ENCODE measurements at places on chromosomes 3 and 15.

DNA sequence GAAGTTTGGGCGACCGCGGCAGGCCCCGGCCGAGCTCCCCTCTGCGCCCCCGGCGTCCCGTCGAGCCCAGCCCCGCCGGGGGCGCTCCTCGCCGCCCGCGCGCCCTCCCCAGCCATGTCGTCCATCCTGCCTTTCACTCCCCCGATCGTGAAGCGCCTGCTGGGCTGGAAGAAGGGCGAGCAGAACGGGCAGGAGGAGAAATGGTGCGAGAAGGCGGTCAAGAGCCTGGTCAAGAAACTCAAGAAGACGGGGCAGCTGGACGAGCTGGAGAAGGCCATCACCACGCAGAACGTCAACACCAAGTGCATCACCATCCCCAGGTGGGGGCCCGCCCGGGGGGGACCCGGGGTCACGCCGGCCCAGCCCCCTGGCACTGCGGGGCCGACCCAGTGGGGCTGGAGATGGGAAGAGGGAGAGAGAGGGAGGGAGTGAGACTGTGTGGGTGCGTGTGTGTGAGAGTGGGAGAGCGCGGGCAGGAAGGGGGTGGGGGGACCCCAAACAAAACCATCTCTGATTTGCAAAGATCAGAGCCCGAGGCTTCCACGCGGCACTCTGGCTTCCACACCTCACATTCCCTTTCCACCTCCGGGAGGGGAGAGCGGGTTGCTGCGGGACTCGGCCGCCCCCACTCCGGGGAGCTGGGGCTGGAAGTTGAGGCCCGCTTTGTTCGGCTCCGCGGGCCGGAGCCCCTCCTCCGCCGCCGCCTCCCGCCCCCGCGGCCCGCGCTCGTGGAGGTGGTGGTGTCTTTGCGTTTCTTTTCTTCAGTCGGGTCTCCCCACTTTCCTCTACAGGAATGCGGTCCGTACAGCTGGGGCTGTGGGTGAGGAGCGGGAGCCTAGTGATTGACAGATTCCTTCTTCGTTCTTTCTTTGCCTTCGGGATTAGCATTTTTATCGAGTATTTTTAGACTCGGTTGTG lies 898 bp downstream of the SMAD3 start:
- peak; percentile 29 for DNase-seq

DNA sequence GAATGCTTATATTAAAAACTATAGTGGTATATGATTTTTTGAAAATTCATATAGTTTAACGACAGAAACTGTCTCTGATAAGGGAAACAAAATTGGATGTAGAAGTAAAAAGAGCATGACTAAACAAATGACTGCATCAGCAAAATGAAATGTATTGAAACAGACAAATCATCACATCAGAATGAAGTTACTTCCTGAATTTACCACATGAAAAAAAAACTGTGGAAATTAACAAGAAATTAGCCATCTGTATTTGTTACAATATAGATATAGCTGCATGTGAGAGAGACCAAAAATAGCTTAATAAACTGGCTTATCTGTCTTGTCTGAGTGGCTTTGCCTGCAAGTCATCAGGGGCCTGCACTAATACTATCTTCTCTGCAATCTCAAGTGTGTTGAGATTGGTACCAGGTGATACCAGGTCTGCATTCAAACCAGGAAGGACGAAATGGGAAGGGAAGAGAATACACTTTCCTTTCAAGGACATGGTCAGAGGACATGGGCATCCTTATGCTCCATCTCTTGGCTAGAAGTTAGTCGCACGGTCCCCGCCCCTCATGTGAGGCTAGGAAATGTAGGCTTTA lies 388.7 kb downstream of the GRM7 start:
- no peak for DNase-seq

- no peak for DNase-seq
These were observed 239.2 kb downstream of the PDZRN3 start for GRCh38 chr3:73385568-73385967.

DNA sequence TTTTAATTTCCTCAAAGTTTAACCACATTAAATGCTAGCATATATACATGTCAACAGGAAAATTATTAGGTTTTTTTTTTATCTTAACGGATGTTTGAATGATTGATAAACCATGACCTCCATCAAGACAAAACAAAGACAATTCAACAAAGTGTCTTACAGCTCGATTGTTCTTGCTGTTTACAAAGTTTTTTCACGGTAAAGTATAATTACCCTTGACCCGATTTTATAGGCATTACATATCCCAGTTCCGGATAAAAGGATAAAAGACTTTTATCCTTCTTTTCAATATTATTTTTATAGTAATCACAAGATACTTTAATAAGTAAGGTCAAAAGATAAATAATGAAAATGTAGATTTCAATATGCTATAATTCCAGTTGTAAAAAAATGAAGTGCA lies 96.9 kb downstream of the RORA start:
- DNase-seq = no peak

DNA sequence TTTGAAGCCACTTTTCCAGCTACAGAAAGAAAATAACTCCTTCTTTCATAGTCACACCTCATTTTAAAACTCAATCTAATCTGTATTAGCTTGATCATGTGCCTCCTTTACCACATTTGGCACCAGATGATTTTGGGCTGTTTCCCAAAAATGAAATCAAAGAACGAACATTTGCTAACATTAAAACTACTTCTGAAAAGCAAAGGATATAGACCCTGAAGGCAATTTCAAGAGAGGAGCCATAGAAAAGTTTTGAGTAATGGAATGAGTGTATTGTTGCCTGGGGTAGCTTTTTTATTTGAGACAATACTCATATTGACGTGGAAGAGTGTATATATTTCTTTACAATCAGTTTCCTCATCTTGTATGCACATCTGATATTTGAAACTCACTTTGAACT lies 152.8 kb upstream of the TBL1XR1 start:
- no peak for DNase-seq

GRCh38 chr3:179018808-179019207 lies 52.8 kb downstream of the ZMAT3 start:
- DNase-seq = no peak

- no peak for DNase-seq
These were observed 871 bp downstream of the MAP1A start for GRCh38 chr15:43518197-43518761.

- no peak for DNase-seq
These were observed 99.4 kb upstream of the UBE2E2 start for GRCh38 chr3:23103764-23104163.

GRCh38 chr15:69539345-69539744 lies 86.7 kb downstream of the RPLP1 start:
- no peak for DNase-seq

GRCh38 chr15:99981191-99981647 lies 248.0 kb upstream of the LYSMD4 start:
- DNase-seq = no peak

DNA sequence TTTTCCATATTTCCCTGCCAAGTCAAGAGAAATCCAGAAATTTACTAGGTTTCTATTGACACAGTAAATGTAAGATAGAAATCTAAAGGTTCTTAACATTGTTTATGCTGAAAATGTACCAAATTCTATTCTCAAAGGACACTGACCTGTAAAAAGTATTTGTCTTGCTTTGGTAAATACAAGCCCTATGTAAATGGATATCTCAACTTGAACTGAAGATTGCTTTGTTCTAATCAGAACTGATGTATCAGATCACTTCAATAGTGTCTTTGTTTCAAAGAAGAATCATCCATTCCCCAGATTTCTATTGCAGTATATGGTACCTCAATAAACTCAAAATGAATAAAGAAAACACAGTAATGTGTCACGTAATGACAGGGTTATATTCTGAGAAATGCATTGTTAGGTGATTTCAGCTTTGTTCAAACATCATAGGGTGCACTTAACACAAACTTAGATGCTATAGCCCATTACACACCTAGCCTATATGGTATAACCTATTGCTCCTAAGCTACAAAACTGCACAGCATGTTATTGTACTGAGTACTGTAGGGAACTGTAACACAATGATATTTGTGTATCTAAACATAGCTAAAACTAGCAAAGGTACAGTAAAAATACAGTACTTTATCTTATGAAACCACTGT lies 143.5 kb upstream of the NECTIN3 start:
- no peak for DNase-seq

- DNase-seq = no peak
These were observed 32.0 kb downstream of the APBA2 start for GRCh38 chr15:28917791-28918140.

DNA sequence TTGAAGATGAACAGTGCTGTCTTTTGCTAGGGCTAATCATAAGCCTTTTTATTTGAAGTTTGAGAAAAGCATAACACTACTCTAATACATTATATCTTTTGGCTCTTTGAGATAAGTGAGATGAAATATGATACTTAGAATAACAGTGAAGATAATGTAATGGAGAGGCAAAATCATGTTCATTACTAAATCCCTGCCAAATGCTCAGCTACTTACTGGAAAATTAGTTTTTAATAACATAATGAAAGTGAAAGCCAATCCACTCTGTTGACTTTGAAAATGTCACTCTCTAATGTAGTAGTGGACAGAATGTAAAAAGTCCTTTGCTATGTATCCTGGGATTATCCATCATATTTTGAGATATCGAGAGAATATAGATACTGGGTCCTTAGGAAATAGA lies 35.9 kb upstream of the MYH15 start:
- DNase-seq = no peak

GRCh38 chr3:41808152-41808551 lies 153.8 kb downstream of the ULK4 start:
- DNase-seq = no peak

GRCh38 chr15:65365229-65365628 lies 12.6 kb downstream of the IGDCC3 start:
- DNase-seq = no peak

DNA sequence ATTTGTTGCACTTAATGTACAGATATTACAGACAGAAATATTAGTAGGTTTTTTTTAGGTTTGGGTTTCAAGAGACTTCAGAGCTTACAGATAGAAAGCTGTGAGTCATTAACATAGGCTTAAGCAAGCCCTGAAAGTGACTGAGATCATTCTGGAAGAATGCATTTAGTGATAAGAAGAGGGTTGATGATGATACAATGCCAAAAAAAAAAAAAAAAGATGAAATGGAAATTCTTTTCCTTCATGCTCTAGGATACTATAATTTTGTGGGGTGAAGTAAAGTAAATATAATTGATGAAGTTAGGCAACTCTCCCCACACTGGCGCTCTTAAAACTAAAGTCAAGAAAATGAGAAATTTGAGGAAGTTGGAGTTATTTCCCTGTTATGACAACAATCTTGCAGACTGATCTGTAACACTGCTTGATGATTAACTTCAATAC lies 169.4 kb upstream of the ZNF385D start:
- DNase-seq = no peak

DNA sequence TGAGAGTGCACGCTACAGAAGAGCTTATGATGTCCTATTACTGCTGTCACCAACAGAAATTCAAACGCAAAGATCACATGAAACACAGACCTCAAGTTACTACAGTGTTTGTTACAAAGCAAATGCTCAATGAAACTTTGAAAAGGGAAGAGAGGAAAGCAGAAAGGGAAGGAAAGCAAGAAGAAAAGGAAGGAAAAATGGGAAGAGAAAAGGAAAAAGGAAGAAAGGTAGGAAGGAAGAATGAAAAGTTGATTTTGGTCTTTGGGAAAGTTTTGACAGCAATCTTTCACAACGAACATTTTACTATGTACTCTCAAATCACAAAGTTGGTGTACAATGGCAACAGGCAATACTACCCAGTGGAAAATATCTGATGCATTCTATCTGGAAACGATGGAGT lies 514.8 kb downstream of the MAGI1 start:
- no peak for DNase-seq

GRCh38 chr3:114669614-114670013 lies 375.8 kb downstream of the TIGIT start:
- DNase-seq = no peak

- no peak for DNase-seq
These were observed 18.5 kb downstream of the GLDN start for GRCh38 chr15:51359981-51360380.

DNA sequence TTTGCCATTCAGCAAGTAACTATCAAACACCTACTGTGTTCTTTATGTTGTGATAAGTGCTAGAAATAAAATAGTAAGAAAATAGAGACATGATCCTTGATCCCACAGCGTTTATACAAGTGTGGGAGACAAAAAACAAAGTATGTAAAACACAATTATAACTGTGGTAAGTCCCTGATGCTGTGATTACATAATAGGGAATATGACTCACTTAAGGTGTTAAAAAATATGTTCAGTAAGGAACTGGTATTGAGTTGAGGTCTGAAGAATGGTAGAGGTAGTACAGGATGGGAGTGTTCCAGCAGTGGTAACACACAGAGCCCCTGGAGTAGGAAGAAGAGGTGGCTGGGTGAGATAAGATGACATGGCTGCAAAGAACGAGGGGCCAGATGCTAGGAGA lies 132.1 kb upstream of the TMC3 start:
- DNase-seq = no peak

GRCh38 chr3:54279005-54279583 lies 156.7 kb downstream of the CACNA2D3 start:
- DNase-seq = no peak

DNA sequence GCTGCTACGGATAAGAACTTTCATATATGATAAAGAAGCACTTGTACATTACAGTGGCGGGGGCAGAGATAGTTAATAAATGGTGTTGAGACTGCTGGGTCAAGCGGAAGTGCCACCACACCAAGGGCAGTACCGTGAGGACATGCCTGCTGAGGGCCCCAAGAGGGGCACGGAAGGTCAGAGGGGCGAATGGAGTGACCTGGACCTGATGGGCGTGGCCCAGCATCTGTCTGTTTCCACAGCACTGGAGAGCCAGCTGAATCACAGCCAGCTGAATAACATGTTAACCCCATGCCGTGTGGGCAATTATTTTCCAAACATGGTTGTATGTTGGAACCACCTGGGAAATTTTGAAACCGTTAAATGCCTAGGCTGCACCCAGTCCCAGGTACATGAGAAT lies 37.2 kb downstream of the ANKDD1A start:
- DNase-seq = no peak

DNA sequence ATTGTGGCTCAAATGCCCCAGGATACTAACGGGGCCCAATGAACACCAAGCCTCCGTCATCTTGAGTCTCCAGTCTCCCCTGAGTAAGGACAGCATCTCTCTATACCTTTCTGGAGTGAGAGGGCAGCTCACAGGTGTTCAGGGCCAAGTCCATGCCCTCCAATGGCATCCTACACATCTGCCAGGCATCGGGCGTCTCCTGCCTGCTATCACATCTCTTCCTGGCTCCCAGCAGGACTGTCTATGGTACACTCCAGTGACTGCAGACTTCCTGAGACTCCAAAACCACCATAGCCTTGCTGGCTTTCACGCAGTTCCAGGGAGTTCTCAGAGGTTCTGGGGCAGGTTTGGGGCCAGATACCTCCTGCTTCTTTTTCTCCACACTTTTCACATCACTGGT lies 28.3 kb downstream of the CX3CR1 start:
- no peak for DNase-seq

GRCh38 chr3:193710286-193711165 lies 117.5 kb downstream of the OPA1 start:
- no peak for DNase-seq

- DNase-seq = no peak
These were observed 45.6 kb downstream of the PEX5L start for GRCh38 chr3:179991104-179991503.

DNA sequence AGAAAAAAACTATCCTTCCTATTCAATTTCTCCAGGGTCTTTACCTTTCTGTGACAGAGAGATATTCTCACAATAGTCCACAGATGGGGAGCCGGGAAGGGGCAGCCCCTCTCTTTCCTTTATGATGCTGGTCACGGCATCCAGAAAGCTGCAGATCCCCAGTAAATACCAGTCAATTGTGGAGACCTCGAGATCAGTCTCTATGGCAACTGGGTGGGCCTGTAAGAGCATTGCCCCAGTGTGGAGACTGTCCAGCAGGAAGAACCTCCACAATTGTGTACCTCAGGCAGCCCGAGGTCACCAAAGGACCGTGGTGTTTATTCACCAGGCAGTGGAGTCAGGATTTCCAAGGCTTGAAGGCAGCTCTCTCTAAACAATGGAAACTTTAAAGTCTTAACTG lies 291.2 kb downstream of the NTRK3 start:
- no peak for DNase-seq
